ENCODE measurements at places on chromosomes 11 and 22.

DNA sequence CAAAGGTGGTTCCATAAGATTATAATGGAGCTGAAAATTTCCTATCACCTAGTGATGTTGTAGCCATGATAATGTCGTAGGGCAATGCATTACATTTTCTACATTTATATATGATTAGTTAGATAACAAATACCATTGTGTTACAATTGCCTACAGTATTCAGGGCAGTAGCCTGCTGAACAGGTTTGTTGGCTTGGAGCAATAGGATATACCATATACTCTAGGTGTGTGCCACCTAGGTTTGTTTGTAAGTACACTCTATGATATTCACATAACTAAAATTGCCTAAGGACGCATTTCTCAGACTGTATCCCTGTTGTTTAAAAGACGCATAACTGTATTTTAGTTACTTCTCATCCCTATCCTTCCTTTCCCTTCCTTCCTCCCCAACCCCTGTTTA lies 13.6 kb downstream of the PLEKHB1 start:
- DNase-seq: no peak

- no peak for DNase-seq
Measured at GRCh38 chr11:126996036-126996804, 4.3 kb downstream of the KIRREL3 start.

- no peak for DNase-seq
Measured at GRCh38 chr11:46800177-46800576, 45.9 kb downstream of the CKAP5 start.

- DNase-seq: no peak
Measured at GRCh38 chr11:60125956-60126585, 37.6 kb downstream of the MS4A2 start.

GRCh38 chr11:1706634-1707400 lies 9.8 kb downstream of the KRTAP5-6 start:
- DNase-seq: no peak

GRCh38 chr11:112570333-112570732 lies 309.7 kb upstream of the PLET1 start:
- no peak for DNase-seq

GRCh38 chr11:65426839-65427690 lies 4.5 kb downstream of the NEAT1 start:
- DNase-seq: no peak

DNA sequence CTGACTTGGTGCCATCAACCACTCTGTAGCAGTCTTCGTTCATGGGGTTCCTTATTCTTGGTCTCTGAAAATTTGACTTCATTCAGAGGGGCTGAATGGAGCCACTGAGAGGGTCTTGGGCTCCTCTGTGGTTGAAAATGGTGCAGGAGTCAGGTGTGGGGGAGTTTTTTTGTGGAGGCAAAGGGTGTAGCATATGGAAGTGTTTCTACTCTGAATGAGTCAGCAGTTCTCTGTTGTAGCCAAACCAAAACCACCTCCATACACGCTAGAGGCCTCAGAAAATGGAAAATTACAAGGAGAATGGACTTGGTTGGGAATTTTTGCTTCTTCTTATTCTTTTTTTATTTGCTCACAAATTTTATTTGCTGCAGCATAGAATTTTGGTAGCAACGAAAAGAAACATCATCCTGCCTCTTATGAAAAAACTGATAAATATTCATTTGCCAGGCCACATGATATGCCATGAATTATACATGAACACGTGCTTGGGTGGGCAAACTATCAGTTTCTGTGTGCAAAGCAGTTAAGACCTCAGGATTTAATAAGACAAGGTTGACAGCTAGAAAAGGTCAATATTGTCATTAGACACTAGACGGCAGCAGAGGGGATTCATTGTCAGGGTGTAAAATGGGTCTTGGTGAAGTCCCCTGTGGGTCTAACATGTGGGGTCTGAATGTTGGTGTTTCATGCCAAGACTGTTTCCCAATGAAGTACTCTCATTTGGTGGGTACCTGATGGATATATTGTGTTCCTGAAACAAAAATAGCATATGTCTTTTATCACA lies 111.7 kb downstream of the MYO18B start:
- no peak for DNase-seq

GRCh38 chr11:45266676-45267020 lies 19.5 kb downstream of the SYT13 start:
- no peak for DNase-seq

- DNase-seq: no peak
Measured at GRCh38 chr11:40252236-40252635, 1207.2 kb downstream of the LRRC4C start.

GRCh38 chr11:95279921-95280868 lies 49.2 kb upstream of the SESN3 start:
- no peak for DNase-seq

- DNase-seq: no peak
Measured at GRCh38 chr22:44889255-44889878, 120.4 kb downstream of the PHF21B start.

DNA sequence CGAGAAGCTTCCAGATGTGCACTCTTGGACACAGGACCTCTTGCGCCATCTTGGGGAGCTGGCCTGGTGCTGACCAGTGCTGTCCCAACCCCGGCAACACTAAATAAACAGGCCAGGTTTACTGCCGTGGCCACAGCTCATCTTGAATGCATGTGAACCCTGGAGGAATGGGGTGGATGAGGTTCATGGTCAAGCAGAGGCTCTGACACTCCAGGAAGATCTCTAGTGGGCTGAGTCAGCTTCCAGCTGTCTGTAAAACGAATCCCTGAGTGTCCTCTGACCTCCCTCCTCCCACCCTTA lies 51.8 kb downstream of the ALX4 start:
- no peak for DNase-seq

GRCh38 chr11:1916132-1916985 lies 3.1 kb upstream of the TNNT3 start:
- no peak for DNase-seq

DNA sequence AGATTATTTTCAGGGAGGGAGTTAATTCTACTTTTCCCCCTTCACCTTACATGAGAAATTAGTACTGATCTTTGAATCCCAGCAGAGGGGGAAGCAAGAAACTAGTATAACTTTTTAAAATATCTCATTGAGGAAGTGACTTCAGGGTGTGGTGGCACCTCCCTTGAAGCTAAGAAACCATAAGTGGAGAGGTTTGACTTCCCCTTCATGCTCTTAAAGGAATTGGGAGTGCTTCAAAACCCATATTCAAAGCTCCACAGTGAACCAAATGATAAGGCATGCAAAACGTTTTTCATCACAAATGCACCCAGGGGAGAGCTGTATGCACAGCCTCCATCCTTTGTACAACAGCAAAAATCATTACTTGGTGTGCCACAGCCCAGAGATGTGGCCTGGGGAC lies 540 bp downstream of the MS4A14 start:
- no peak for DNase-seq

DNA sequence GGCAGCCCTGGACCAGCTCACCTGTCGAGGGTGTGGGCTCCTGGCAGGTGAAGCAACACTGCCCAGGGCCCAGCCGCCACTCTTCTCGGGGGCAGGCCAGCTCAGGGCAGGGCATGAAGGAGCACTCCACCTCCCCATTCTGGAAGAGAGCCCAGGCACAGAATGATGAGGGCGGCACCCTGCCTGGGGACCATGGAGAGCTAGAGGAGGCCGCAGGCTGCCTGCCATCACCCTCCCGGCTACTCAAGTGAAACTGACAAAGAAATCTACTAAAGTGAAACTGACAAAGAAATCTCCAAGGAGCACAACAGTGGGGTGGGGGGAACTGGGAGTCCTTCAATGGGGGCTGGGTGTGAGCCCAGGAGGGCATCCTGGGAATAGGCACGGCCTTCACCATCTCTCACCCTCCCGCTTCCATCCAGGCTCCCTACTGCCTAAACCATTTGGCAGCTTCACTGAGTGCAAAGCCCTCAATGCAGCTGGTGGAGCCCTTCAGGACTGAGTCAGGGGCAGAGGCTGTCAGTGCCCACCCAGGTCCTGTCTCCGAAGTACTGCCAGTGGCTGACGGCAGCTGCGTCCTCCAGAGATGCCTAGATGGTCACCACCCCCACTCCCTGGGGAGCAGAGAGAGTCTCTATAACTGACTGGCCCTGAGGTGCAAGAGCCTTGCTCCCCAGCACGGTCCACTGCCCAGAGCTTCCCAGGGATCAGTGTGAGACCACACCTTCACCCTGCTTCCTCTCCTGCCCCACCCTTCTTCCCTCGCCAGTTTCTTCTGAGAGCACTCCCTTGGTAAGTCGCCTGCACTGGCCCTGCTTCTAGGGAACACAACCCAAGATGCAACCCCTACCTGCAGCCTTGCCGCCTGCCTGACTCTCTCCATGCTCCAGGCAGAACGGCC lies 21.7 kb downstream of the VWCE start:
- no peak for DNase-seq

DNA sequence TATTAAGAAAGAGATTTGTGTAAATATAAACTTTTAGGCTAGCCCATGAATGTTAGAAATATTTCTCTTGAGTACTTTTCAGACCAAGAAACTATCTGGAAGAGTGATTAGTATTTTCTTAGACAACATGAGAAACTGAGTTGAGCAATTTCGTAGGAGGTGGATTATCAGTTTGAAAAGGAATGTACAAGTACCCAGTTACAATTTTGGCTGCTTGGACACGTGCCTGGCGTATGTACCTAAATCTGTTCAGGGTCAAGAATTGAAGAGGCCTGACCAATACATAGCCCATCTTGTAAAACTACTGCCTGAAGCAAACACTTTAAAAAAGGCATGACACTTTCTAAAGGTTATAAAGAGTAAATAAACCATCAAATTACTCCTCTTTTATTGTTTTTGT lies 71.1 kb downstream of the CCDC73 start:
- no peak for DNase-seq

GRCh38 chr22:49008682-49009235 lies 818.9 kb downstream of the BRD1 start:
- DNase-seq: no peak

DNA sequence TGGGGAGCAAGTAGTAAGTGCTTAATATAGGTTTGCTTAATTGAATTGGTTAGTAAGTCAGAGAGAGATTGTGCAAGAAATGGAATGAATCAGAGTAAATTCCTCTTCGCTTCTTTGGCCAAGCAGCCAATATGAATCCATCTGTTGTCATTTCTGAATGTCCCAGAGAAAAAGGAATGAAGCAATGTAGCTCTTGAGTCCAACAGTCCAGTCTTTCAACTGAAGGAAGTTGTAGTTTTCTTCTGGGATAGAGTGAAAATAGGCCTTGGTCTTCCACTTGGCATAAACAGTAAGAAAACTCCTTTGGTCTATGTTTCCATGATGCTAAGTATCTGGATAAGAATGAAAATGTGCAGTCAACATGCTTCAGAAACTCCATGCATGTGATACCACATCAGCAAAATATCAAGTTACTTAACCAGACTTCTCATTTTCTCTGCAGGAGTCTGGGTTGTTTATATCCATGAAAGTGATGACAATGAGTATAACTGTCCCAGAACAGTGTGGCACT lies 1.8 kb upstream of the FIBIN start:
- no peak for DNase-seq

- no peak for DNase-seq
Measured at GRCh38 chr11:68498321-68498720, 37.8 kb downstream of the PPP6R3 start.

GRCh38 chr11:46393231-46393616 lies 1.6 kb upstream of the CHRM4 start:
- DNase-seq: no peak

- no peak for DNase-seq
Measured at GRCh38 chr11:105609832-105610781, at the start of gene GRIA4. Gene GRIA4, plus strand, starts transcription at chr11:105610073. Its CDS starts 925 bp downstream, at chr11:105610998.

GRCh38 chr11:63687845-63688244 lies 6.5 kb downstream of the RTN3 start:
- no peak for DNase-seq

- DNase-seq: no peak
Measured at GRCh38 chr22:32722441-32722840, 79.1 kb upstream of the TIMP3 start.

GRCh38 chr11:33976495-33977199 lies 74.9 kb upstream of the CAPRIN1 start:
- no peak for DNase-seq

DNA sequence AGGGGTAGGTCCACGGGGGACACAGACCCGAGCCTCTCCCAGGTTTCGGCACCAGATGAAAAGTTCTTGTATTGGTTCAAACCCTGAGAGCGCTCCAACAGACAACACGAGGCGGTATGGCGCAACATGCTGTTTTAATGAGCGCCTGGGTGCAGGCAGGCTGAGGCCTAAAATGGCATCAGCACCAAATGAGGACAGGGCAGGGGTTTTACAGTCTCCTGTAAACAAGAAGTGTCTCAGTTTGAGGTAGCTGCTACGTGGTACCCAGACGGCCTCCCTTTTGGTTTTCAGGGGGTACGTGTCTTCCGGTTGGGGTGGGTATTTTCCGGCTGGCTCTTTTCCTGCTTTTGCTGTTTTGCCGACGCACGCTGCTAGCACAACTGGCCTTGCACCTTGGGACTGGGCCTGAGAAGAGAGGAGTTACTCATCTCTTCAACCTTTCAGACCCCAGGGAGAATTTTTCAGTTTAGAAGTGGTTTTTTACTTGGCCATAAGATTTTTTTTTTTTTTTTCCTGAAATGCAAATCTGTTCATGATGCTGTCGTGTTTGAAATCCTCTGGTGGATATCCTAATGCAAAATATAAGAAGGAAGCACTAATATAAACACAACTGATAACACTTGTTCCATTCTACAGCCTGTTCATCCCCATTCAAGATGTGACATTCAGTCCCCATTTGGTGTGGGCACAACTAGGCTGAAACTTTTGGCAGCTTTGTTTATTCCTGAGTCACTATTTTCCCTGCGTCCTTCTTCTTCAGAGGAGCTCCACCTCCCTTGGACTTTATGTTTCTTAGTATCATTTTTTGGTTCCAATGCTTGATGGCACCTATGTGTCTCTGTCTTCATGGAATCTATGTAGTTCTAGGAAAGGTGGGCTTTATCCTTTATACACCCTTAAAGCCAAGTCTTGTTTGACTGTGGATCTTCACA lies 6.5 kb downstream of the PPFIBP2 start:
- DNase-seq: no peak

GRCh38 chr11:117279711-117280376 lies 11.3 kb upstream of the BACE1-AS start:
- no peak for DNase-seq

- no peak for DNase-seq
Measured at GRCh38 chr11:101759771-101760450, 154.9 kb upstream of the CEP126 start.

DNA sequence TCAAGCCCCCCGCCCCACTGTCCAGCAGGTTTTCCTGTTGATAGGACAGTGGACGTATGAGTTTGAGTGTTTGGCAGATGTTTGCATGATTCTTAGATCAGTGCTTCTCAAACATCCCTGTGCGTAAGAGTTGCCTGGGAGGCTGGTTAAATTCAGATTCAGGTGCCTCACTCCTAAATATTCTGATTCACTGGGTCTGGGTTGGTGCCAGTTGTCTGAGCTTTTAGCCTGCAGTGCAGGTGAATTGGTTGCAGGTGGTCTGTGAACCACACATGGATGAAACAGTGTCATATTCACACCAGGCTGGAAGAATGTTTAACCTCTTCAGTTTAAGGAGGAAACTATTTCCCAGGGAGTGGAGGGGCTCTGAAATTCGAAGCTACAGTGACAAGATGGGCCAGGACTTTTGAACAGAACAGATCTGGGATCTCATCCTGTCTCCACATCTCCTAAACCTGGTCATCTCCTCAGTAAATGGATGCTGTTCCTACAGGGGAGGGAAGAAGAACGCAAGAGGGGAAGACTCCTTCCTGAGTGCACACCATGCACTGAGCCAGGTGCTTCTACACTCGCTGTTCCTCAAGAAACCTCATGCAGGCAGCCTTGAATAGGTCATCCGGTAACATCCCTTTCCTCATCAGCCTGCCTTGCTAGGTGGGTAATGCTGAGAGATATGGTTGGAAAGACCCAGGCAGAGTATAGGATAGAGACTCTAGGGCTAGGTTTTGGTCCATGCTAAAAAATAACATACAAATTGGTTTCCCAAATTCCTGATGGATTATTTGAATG lies 47.8 kb downstream of the TEAD1 start:
- DNase-seq: peak; percentile 31

GRCh38 chr11:67374571-67375281 lies 1.3 kb upstream of the CLCF1 start:
- DNase-seq: no peak

All from NCI-H187 (cell line).